Stimulated activated CD8-positive, alpha-beta memory T cell treated with anti-CD3 and anti-CD28 coated beads, Interleukin-4, amount 100 ng/mL, for 48 hours (primary cell): ENCODE measurements at places on chromosomes 6 and 20.
A peak's percentile ranks its signal among the peaks of the same experiment; 100 is the strongest.

DNA sequence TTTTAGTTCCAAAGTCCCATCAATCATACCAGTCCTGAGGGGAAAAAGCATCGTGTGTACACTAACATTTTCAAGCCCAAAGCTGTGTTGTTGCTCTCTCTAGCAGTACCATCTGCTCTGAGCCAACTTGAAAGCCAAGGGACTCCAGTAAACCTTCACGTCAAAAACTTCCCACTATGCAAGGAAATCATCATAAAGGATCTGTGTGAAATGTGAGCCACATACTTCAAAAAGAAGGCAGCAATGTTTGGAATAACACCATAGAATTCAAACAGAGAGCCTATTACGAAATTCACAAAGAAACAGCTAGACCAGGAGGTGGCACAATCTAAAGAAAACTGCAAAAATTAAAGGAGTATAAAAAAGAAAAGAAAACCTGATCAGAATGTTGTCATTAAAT, 399.8 kb upstream of the EPHA7 start:
- DNase-seq, result no peak

GRCh38 chr20:23122321-23122720, 36.2 kb upstream of the CD93 start:
- DNase-seq, result no peak

- no peak for DNase-seq
Measured at GRCh38 chr6:149995235-149995750, 30.0 kb downstream of the RAET1L start.

- no peak for DNase-seq
Measured at GRCh38 chr20:373171-373890, 7.2 kb upstream of the TRIB3 start.

GRCh38 chr6:25085756-25086155, 150.0 kb upstream of the RIPOR2 start:
- DNase-seq, result no peak

DNA sequence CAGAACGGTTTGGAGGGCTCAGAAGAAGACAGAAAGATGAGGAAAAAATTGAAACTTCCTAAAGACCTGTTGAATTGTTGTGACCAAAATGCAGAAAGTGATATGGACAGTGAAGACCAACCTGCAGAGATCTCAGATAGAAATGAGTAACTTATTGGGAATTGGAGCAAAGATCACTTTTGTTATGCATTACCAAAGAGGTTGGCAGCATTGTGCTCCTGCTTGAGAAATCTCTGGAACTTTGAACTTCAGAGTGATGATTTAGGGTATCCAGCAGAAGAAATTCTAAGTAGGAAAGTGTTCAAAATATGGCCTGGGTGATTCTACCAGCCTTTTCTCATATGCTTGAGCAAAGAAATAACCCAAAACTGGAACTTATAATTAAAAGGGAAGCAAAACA, 136.0 kb downstream of the GJA1 start:
- DNase-seq, result no peak

- DNase-seq, result no peak
Measured at GRCh38 chr6:38056361-38056760, 236.8 kb downstream of the ZFAND3 start.

- peak; percentile 62 for DNase-seq
Measured at GRCh38 chr6:42007286-42008137, 42.8 kb upstream of the TAF8 start.

DNA sequence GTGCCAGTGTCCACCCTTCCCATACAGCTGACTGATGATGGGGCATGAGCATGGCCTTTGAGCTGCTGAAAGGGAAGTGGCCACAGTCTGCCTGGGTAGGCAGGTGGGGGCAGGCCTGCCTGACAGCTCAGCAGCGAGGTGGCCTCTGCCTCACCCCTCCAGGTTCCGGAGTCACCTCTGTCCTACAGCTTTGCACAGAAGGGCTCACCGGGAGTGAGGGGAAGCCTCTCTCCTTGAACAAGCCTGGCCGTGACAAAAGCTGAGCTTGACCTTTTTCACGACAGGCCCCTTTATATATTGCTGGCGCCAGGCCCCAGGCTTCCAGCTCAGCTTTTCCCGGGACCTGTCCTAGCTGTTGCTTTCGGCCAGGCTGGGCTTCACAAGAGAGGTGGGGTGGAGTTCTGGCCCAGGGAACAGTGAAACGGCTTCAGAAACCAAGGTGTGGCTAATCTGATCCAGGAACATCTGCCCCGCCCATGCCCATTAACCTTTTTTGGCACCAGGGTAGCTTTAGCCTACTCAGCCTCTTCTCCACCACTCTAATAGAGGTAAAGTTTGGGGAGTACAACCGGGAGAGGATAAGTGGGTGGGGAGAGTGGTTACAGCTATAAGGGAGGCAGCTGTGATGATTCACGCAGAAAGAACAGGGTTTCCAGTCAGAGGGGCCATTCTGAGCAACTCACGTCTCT, 42.9 kb downstream of the C6orf132 start:
- DNase-seq, result peak; percentile 75

DNA sequence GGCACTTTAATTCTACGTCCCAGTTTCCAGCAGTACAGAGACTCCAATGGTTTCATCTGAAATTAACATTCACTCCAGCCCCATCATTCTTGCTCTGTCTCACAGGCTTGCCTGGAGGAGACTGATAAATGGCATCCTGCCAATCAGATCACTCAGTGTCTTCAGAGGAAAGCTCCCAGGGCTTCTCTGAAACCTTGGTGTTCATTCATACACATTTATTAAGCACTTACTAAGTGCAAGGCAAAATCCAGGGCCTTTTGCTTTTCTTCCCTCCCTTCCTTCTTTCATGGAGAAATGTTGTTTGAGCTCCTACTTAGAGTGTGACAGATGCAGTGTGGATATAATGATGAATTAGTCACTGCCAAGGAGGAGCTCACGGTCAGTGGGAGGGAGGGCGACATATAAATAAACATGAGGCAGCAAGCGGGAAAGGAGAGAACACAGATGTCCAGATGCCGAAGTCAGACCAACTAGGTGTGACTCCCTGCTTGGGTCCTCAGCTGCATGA, 106.7 kb upstream of the DTNBP1 start:
- DNase-seq, result no peak

GRCh38 chr6:126056355-126057004, 70.1 kb downstream of the TRMT11 start:
- DNase-seq, result no peak

DNA sequence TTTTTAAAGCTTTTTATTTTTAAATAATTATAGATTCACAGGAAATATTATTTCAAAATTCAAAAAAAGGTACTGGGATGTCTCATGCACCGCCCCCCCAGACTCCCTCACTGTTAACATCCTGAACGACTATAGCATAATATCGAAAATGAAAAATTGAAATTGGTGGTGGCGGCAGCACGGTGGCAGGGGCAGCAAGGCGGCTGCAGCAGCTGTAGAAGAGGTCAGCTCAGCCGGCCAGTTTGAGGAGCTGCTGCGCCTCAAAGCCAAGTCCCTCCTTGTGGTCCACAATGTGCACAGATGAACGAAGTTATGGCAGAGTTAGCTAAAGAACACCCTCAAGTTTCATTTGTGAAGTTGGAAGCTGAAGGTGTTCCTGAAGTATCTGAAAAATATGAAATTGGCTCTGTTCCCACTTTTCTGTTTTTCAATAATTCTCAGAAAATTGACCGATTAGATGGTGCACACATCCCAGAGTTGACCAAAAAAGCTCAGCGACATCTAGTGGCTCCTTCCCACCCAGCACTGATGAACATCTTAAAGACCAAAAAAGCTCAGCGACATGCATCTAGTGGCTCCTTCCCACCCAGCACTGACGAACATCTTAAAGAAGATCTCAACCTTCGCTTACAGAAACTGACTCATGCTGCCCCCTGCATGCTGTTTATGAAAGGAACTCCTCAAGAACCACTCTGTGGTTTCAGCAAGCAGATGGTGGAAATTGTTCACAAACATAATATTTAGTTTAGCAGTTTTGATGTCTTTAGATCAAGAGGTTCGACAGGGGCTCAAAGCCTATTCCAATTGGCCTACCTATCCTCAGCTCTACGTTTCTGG, 100.8 kb downstream of the FAM217A start:
- peak; percentile 39 for DNase-seq
